Breast epithelium (tissue), 4 donors: ENCODE measurements at places on chromosomes 1 and 21.

- H3K27ac ChIP-seq = no peak overlapping the region
- no peak overlapping the region for H3K4me3 ChIP-seq
- no peaks in the 10 kb centered on the region for H3K36me3 ChIP-seq
- DNase-seq = no peak
Observed at GRCh38 chr1:93504247-93505033, 56.5 kb downstream of the FNBP1L start.

- H3K27me3 ChIP-seq = no peaks in the 10 kb centered on the region
- H3K36me3 ChIP-seq = peaks cover 9% of the 10 kb centered on the region
- no peak for DNase-seq
Observed at GRCh38 chr1:172578586-172578985, 45.6 kb downstream of the SUCO start.

GRCh38 chr1:47751996-47752451 is 245.2 kb downstream of the TRABD2B start:
- peaks cover 11% of the 10 kb centered on the region for H3K4me1 ChIP-seq
- no peaks in the 10 kb centered on the region for H3K36me3 ChIP-seq
- H3K27ac ChIP-seq = peak overlapping the region; percentile 82
- H3K27me3 ChIP-seq = no peaks in the 10 kb centered on the region
- DNase-seq = peak; percentile 61

- no peak overlapping the region for H3K4me3 ChIP-seq
- H3K36me3 ChIP-seq = no peaks in the 10 kb centered on the region
- H3K4me1 ChIP-seq = no peaks in the 10 kb centered on the region
- no peak overlapping the region for H3K27ac ChIP-seq
- no peaks in the 10 kb centered on the region for H3K27me3 ChIP-seq
- no peak for DNase-seq
Observed at GRCh38 chr1:192793983-192794767, 14.7 kb upstream of the RGS2 start.

DNA sequence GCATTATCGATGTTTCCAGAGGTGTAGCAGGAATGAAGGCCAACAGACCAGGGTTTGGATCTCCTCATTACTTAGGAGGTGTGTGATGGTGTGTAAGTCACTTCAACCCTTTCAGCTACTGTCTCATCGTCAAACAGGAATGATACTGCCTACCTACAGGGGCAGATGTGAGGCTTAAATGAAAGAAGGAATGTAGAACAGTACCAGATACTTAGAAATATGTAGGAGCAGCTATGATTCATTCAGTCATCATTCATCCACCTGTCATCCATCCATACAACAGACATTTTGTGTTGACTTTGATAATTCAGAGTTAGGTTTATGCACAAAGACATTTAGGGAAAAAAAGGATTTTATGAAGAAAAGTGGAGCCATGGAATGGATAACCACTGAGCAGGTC is 486.9 kb upstream of the DAB1 start:
- DNase-seq = no peak

- H3K27ac ChIP-seq = no peak overlapping the region
- DNase-seq = no peak
- no peak overlapping the region for H3K4me3 ChIP-seq
- no peaks in the 10 kb centered on the region for H3K27me3 ChIP-seq
- no peaks in the 10 kb centered on the region for H3K4me1 ChIP-seq
Observed at GRCh38 chr1:214700437-214700836, 97.4 kb downstream of the CENPF start.

DNA sequence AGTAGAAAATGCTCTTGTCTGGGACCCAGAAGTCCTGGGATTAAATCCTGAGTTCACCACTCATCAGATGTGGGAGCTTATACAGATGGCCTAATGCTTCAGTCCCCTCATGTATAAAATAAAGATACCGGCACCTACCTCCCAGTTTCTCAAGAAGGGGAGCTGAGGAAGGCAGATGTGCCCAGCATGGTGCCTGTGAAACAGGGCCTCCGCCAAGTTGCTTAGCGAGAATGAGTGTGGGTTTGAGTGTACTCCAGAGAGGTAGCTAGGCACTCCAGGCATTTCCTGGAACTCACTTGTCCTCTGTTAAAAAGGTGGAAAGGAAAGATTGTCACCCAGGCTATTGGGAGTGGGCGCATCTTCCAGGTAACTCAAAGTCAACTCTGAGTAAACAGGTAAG is 37.8 kb downstream of the IER5 start:
- H3K4me3 ChIP-seq = no peak overlapping the region
- no peaks in the 10 kb centered on the region for H3K36me3 ChIP-seq
- H3K4me1 ChIP-seq = no peaks in the 10 kb centered on the region
- H3K27ac ChIP-seq = peak overlapping the region; percentile 14

GRCh38 chr21:34500191-34500590 is 11.8 kb downstream of the KCNE1 start:
- no peaks in the 10 kb centered on the region for H3K27me3 ChIP-seq

DNA sequence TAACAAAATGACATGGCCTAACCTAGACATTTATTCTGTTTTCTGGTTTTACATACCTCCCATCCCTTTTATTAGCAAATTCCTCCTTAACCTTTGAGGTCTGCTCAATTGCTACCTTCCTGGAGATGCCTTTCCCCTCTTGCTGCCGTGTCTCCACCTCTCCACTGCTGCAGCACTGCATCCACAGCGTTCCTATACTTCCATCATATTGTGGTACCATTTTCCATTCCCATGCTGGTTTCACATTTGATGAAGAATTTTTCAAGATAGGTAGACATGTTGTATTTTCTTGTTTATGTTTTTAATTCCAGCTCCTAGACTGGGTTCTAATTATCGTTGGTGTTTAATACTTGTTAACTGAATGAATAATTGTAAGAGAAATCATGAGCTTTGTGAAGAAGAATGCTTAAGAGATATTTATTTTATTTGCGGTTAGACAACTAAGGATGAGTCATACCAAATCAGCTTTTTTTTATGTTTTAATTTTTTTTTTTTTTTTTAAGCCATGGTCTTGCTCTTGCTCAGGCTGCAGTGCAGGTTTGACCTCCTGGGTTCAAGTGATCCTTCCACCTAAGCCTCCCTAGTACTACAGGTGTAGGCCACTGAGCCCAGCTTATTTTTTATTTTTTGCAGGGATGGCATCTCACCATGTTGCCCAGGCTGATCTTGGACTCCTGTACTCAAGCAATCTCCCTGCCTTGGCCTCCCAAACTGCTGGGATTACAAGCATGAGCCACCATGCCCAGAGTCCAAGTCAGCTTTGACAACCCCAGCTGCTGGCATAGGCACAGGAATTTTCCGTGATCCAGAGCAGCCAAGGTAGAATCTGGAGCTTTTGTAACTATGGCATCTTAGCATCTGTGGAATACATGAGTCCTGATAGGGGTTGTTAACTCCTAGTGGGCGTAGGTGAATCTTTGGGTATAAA is 44.0 kb downstream of the ATP6V1G3 start:
- no peak overlapping the region for H3K27ac ChIP-seq
- no peaks in the 10 kb centered on the region for H3K27me3 ChIP-seq
- no peak overlapping the region for H3K4me3 ChIP-seq
- no peak for DNase-seq
- H3K4me1 ChIP-seq = no peaks in the 10 kb centered on the region
- H3K36me3 ChIP-seq = no peaks in the 10 kb centered on the region

DNA sequence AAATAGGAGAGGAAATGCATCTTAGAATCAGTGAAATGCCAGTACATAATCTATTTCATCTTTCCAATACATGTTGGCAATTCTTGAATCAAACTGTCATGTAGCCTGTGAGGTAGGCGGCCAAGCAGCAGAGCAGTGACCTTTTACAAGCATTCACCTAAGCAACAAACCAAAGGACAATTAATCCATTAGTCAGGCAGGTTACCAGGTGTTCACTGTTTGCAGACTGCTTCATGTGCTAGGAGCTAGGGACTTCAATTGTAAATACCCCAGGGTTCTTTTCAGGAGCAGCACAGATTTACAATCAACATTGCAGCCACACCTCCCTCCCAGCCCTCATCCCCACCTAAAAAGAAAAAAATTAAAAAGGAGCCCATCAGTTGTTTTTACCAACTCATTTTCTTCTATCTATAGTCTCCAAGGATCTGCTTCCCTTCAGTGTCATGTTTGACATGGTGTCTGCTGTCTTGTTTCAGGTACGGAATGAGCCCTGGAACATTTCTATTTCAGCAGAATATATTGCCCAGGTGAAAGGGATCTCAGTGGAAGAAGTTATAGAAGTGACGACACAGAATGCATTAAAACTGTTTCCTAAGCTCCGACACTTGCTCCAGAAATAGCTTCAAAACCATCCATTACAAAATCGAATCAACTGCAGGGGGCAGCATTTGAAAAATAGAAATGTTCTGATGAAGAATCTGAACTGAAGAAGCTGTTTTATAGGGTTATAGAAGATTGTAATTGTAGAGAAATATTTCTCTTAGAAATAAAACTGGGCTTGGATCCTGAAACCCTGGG is 23.0 kb downstream of the TATDN3 start:
- no peaks in the 10 kb centered on the region for H3K27me3 ChIP-seq
- H3K4me3 ChIP-seq = no peak overlapping the region
- DNase-seq = no peak
- no peaks in the 10 kb centered on the region for H3K36me3 ChIP-seq

DNA sequence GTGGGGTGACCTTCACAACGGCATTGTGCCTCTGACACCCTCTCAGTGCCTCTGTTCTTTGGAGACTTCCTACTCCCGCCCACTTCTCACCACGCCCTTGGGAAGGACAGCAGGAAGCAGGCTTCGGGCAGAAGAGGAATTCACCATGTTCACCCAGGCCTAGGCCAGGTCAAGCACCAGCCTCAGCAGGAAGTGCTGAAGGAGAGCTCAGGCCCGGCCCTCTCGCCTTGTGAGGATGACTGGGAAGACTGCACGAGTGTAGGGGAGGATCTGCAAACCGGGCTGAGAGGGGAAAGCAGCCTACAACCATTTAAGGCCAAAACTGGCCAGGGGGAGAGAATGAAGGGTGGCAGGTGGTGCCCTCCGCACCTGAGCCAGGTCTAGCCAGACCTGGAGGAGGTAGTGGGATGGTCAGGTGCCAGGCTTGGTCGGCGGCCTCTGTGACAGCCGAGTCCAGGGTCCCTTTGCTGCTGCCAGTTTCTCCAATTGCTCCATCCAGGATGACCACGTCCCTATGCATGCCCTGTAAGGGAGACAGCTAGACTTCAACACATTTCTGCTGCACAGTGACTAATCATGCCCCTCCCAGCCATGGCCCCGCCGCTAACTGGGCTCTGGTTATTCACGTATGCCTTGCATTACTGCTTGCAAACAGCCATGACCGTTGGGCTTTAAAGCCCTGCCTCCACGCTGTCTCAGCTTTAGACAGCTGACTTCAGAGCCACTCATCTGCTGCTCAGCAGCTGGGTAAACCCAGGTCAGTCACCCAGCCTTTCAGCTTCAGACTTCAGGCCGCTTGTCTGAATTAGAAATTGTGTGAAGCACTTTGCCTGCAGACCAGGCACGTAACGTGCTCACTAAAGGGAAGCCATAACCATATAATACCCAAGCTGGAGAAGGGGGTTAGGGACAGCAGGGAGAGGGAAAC is 8.9 kb downstream of the MRTO4 start:
- no peaks in the 10 kb centered on the region for H3K27me3 ChIP-seq
- no peaks in the 10 kb centered on the region for H3K36me3 ChIP-seq
- no peak overlapping the region for H3K27ac ChIP-seq
- H3K4me3 ChIP-seq = no peak overlapping the region

- H3K4me3 ChIP-seq = no peak overlapping the region
- H3K27me3 ChIP-seq = no peaks in the 10 kb centered on the region
- no peaks in the 10 kb centered on the region for H3K36me3 ChIP-seq
- no peak for DNase-seq
Observed at GRCh38 chr1:24179251-24179840, 7.7 kb downstream of the IFNLR1 start.

GRCh38 chr1:246153796-246154212 is 353.3 kb downstream of the SMYD3 start:
- H3K36me3 ChIP-seq = no peaks in the 10 kb centered on the region
- H3K4me1 ChIP-seq = no peaks in the 10 kb centered on the region
- no peak overlapping the region for H3K4me3 ChIP-seq
- no peaks in the 10 kb centered on the region for H3K27me3 ChIP-seq
- DNase-seq = no peak
- H3K27ac ChIP-seq = no peak overlapping the region

DNA sequence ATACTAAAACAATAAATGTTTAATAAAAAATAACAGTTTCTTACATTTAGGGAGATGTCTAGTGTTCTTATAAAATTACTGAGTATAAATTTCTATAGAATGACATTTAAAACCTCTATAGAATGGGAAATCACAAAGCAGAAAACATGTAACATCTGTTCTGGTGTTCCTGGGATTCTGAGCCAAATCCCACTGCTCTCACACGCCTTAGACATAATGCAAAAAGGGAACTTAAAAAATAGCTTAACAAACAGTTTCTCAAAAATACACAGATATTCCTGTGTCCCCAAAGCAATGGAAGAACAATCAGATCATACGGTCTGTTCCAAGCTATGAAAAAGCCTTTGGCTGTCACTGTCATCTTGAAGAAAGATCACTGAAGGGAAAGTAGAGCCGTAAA is 27.0 kb upstream of the ZNF124 start:
- no peak for DNase-seq
- H3K27ac ChIP-seq = no peak overlapping the region
- H3K4me1 ChIP-seq = no peaks in the 10 kb centered on the region

GRCh38 chr1:57898531-57898930 is 474.7 kb upstream of the DAB1 start:
- no peaks in the 10 kb centered on the region for H3K27me3 ChIP-seq
- no peak overlapping the region for H3K4me3 ChIP-seq
- no peak overlapping the region for H3K27ac ChIP-seq
- no peaks in the 10 kb centered on the region for H3K4me1 ChIP-seq
- no peak for DNase-seq

GRCh38 chr1:163337631-163338030 is 15.9 kb downstream of the NUF2 start:
- no peaks in the 10 kb centered on the region for H3K27me3 ChIP-seq
- H3K4me3 ChIP-seq = no peak overlapping the region
- H3K27ac ChIP-seq = no peak overlapping the region
- H3K4me1 ChIP-seq = no peaks in the 10 kb centered on the region

GRCh38 chr1:12333036-12333785 is 103.4 kb downstream of the VPS13D start:
- no peak overlapping the region for H3K4me3 ChIP-seq
- DNase-seq = no peak
- H3K4me1 ChIP-seq = no peaks in the 10 kb centered on the region
- no peak overlapping the region for H3K27ac ChIP-seq

DNA sequence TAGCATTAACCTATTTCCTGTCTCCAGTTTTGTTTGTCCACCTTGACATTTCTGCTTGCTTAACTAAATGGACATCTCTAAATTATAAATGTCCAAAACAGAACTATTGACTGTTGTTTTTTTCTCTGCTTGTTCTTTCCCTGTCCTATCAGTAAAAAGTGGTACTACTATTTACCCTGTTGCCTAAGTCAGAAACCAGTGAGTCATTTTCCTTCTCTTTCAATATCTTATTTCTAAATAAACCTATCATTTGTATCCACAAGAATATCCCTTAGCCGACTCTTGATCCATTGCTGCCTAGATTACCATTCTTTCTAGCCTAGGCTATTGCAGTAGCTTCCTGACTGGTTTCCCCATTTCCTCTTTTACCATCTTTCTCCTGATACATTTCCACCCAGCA is 22.5 kb downstream of the MIER1 start:
- H3K27ac ChIP-seq = peak overlapping the region; percentile 27
- peaks cover 6% of the 10 kb centered on the region for H3K36me3 ChIP-seq
- no peak overlapping the region for H3K4me3 ChIP-seq
- DNase-seq = no peak

- H3K4me3 ChIP-seq = no peak overlapping the region
- H3K27ac ChIP-seq = no peak overlapping the region
- H3K27me3 ChIP-seq = no peaks in the 10 kb centered on the region
- no peaks in the 10 kb centered on the region for H3K36me3 ChIP-seq
- no peaks in the 10 kb centered on the region for H3K4me1 ChIP-seq
- DNase-seq = no peak
Observed at GRCh38 chr1:212816567-212817278, 25.0 kb downstream of the TATDN3 start.

GRCh38 chr21:27024301-27024700 is 57.4 kb upstream of the ADAMTS5 start:
- no peak overlapping the region for H3K27ac ChIP-seq
- no peak overlapping the region for H3K4me3 ChIP-seq
- H3K27me3 ChIP-seq = no peaks in the 10 kb centered on the region
- H3K36me3 ChIP-seq = no peaks in the 10 kb centered on the region
- no peak for DNase-seq
